Uterus (tissue), 4 donors: ENCODE measurements at places on chromosomes 12 and 14. TPM values are rescaled to one million over a fixed set of nuclear protein-coding genes. Genes with fewer than 3 reads are reported as not detected.

Gene NR4A1
- total RNA-seq: 31.7 TPM

Gene TNFAIP2
- 45.9 TPM for total RNA-seq

Gene SP7
- 0.34 TPM for total RNA-seq

Gene FSCB
- 0.14 TPM for total RNA-seq

Gene GPR135
- total RNA-seq: 10.2 TPM

Gene CIDEB
- total RNA-seq: 25.5 TPM

Gene UNC119B
- 13.8 TPM for total RNA-seq

Gene GNB3
- total RNA-seq: 18.3 TPM

Gene INHBE
- not detected for total RNA-seq

Gene KRT85
- total RNA-seq: not detected

Gene ANO6
- 83.0 TPM for total RNA-seq

Gene GPN3
- total RNA-seq: 17.5 TPM

Gene SLC17A8
- not detected for total RNA-seq

Gene C14orf119
- total RNA-seq: 12.3 TPM

Gene KLRC1
- not detected for total RNA-seq
